Activated naive CD8-positive, alpha-beta T cell treated with anti-CD3 and anti-CD28 coated beads, Interleukin-2, amount 50 U/mL, for 16 hours (primary cell): ENCODE measurements at places on chromosomes 16 and 17.

DNA sequence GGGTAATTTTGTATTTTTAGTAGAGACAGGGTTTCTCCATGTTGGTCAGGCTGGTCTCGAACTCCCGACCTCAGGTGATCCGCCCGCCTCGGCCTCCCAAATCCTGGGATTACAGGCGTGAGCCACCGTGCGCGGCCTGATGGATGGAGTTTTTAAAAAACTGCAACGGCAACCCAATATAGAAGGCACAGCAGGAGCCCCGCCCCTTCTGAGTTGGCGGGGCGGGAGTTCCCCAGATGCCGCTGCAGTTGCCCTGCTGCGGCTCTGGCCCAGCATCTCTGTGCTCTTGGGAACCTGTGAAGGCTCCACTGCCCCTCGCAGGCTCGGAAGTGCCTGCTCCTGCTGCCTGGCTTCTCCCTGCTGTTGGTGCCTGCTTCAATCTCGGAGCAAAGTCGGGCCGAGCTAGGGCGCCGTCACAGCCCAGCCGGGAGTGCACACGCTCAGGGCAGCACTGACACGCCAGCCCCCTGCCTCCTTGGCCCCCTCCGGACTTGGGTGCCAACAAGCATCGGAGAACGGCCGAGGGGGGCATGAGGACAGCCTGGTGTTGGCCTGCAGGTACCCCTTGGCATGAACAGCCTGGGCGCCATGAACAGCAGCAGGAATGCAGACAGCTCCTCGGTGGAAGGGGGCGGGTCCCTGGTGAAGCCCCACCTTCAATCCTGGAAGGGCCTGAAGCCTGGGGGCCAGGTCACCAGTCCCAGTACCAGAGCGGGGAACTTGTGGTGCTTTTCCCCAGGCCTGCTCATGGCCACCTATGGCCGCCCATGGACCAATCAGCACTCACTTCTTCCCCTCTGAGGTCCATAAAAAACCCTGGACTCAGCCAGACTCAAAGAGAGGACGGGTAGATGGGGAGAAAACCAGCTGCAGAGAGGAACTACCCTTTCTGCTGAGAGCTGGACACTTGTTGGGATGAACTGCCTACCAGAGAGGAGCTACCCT, 2.3 kb upstream of the NT5M start:
- no peak for DNase-seq

DNA sequence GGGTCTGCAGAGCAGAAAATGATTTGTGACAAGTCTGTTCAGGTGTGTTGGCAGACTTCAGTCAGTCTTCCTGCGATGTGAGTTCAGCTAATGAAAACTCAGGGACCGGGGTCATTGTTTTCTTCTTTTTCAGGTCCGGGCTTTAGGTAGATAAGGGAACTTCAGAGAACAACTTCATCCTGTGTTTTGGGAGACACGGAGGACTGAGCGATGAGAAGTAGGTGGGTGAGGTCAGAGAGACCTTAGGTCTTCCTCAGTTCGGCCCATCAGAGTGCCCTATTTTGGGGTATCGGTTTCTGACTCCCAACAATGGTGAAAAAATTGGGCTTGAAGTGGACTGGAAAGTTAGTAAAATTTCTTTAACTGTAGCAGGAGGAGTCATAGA, 88.9 kb upstream of the ATF7IP2 start:
- DNase-seq, result no peak

DNA sequence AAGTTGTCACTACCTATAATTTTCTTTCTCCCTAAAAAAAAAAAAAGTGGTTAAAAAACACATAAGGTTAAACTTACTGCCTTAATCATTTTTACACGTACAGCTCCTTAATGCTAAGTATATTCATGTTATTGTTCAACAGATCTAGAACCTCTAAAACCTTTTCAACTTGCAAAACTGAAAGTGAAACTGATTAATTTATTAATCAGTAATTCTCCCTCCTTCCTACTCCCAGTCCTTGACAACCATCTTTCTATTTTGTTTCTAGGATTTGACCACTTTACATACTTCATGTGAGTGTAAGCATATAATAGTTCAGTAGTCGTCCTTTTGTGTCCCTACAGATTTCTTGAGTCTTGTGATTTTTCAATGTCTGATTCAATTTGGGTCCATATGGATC, 251.4 kb upstream of the KIF2B start:
- DNase-seq, result no peak

DNA sequence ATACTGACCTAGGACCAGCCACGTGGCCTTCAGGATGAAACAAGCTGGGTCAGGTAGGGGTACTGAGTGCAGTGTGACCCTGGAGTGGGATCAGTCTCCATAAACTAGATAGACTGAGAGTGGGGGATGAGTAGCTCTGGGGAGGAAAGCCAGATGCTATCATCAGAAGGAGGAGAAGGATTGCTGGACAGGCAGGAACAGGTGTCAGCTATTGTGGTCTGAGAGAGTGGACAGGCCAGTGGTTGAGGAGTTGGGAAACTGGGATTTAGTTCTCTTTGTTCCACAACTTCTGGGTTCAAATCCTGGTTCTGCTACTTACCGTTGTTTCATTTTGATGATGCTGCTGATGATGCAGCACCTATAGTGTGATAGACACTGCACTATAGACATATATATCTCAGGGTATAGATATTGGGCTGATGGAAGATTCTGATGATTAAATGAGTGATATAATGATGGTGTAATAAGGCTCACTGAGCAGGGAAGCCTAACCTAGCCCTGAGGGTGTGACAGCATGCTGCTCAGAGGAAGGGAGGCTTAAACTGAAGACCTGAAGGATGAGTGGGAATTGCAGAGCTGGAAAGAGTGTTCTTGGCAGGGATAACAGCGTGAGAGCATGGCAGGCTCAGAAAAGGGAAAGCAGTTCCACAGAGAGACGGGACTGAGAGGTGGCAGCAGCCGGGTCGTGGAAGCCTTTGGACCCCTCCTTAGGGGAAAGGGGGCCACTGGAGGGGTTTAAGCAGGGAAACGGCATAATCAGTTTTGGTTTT, 66.0 kb downstream of the SNX20 start:
- no peak for DNase-seq

- DNase-seq, result no peak
Measured at GRCh38 chr16:70576431-70577255, 53.0 kb downstream of the SF3B3 start.

DNA sequence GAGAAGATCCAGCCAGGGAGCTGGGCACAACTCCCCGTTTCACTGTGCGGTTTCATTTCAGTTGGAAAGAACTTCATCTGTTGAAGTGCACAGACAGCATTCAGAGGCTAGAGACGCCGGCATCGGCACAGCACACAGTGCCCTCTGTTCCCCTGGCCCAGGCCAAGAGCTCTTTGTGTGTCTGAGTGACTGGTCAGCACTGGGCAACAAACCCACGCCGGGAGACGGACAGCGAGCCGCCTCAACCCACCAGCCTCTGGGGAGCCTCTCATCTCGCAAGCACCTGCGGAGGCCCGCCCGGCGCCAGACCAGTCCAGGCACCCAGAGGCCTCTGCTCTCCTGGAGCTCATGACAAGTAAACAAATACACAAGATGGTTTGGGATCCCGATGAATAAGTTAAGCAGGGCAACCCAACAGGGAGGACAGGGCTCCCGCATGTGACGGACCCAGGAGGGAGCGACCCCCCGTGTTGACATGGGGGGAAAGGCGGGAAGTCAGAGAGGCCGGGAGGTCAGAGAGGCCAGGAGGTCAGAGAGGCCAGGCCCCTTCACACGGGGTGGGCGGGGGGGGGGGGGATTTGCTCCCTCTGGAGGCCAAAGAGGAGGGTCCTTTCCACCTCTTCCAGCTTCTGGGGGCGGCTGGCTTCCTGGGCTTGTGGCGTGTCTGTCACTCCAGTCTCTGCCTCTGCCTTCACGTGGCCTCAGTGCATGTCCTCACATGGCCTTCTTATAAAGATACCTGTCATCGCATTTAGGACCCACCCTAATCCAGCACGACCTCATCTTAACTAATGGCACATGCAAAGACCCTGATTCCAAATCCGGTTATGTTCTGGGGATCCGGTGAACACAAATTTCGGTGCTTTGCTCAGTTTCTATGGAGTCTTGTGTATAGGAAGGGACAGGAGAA, 25.8 kb upstream of the KLHDC4 start:
- no peak for DNase-seq

GRCh38 chr16:3188925-3189825, 1.2 kb downstream of the OR1F1 start:
- no peak for DNase-seq

GRCh38 chr17:2157081-2157480, 102.2 kb downstream of the HIC1 start:
- no peak for DNase-seq

DNA sequence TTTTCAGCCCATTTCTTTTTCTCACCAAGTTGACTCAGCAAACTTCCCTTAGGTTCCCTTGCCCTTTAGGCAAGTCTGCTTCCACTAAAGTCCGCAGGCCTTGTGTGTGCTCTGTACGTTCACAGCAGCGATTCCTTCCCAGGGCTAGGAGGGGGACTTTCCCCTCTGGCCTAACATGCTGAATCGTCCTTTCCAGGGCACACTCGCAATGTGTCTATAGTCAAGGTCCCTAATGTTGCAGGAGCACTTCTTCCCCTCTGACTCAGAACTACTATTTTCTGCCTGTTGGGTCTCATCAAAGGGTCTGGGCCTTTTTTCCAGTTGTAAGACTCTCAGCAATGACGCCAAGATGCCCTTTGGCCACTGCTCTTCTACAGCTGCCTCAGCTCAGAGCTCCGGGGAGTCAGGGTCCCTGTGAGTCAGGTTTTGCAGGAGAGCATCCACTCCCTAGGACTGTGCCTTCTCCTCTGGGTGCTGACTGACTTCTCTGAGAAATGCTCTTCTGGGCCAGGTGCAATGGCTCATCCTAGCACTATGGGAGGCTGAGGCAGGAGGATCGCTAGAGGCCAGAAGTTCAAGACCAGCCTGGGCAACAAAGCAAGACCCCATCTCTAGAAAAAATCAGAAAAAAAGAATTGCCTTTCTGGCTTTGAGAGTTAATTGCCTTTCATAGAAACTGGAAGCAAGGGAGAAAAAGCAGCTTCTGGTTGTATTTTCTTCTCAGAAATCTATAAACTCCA, 64.4 kb upstream of the TBX2 start:
- no peak for DNase-seq

DNA sequence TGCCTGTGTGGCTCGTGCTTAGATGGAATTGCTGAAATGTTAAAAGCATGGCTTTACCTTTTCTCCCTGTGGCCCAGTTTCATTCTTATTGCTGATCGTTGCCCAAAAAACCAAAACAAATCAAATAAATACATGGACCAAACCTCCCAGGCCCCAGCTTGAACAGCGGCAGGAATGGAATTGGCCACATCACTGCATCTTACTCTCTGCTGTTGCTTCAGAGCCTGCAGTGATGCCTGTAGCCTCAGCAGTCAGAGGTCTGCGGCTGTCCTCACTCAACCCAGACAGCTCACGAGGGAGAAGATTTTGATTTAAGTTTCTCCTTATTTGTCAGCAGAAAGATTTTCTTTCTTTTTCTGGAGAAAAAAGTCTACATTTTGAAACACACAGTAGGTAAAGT, 91.5 kb downstream of the NPIPB11 start:
- no peak for DNase-seq
